ENCODE measurements at places on chromosomes 3 and 15. TPM values are rescaled to one million over a fixed set of nuclear protein-coding genes. Genes with fewer than 3 reads are reported as not detected.

The SPTSSB gene
- total RNA-seq = 175 TPM

GRCh38 chr3:196140224-196140623 lies 58.3 kb upstream of the TFRC start:
- no peak for DNase-seq

GRCh38 chr3:31312400-31312799 lies 220.3 kb upstream of the STT3B start:
- no peak for DNase-seq

DNA sequence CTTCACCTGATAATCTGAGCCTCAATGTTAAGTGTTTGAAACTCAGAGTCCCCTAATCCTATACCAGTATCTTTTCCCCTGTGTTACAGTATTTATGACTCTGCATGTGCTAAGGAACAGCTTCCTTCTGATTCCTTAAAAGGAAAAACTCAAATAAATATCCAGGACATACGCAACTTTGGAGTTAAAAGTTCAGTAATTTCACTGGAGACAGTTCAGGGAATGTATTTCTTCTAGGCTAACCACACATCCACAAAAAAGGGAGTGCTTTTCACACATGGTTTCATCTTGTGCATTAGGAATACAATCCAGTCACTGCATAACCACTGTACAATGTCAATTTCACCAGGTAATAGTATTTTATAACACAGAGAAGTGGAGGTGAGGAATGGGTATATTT lies 31.0 kb downstream of the PGBD4 start:
- DNase-seq = no peak

The MAGI1 gene
- 48.5 TPM for total RNA-seq

DNA sequence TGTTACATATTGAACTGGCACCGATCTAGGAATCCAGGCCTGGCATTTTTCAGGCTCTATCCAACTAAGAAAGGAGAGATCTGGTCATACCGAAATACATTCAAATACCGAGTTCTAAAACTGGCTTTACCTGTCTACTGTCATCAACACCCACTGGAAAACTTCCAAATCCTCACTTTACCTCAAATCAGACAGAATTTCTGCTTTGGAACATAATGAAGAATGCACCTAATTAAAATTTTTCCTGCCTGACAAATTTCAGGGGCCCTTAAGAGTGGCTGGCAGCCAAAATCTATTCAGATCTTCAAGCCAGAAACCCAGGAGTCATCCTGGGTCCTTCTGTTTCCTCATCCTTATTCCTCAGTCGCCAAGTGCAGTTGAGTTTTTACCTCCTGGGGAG lies 198.6 kb upstream of the FEZF2 start:
- no peak for DNase-seq

The SAXO2 gene
- total RNA-seq = not detected

DNA sequence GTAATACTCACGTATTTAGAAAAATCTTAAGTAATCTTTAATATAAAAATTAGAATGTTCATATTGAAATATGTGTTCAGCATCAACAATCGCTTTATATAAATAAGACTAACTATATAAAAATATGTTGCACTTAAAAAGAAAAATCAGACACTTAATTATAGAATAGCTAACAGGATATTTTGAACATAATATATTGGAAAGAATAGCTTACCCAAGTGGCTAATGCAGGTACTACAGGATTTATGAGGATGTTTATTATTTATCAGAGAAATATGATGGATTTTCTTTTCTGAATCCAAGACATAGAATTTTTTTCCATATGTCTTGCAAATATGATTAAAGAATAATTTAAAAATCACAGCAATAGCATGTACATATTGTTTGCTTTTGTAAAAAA lies 567.9 kb upstream of the GBE1 start:
- no peak for DNase-seq

- no peak for DNase-seq
These were observed 48.8 kb upstream of the MRPS22 start for GRCh38 chr3:139295040-139295439.

The ANKRD28 gene
- 38.6 TPM for total RNA-seq

- no peak for DNase-seq
These were observed 94.9 kb downstream of the AKAP13 start for GRCh38 chr15:85475317-85475701.

Data from lower leg skin (tissue), 4 donors.